ENCODE measurements at places on chromosomes 12 and 14.

- no peak for DNase-seq
These were observed 720.8 kb upstream of the FLRT2 start for GRCh38 chr14:84809158-84809557.

GRCh38 chr12:130017591-130018449, 114.0 kb upstream of the TMEM132D start:
- DNase-seq: no peak

DNA sequence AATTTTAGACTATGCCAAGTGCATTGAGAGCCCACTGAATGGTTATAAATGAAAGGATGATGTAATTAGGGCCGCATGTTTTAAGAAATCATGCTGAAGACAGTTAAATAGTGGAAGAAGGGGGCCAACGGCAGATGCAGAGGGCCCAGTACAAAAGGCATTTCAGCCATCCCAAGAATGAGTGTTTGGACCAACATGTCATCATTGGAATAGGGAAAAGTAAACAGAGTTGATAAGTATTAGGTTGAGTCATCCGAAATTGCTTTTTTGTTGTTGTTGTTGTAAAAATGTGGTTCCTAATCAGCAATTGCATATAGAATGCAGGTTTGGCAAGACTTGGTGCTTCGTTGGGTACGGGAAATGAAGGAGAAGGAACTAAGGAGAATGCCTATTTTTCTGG, 29.5 kb downstream of the BMP4 start:
- peak; percentile 71 for DNase-seq

- no peak for DNase-seq
These were observed 170.7 kb downstream of the ADCK1 start for GRCh38 chr14:77970646-77971045.

GRCh38 chr12:19533567-19533966, 94.3 kb downstream of the AEBP2 start:
- no peak for DNase-seq

- DNase-seq: no peak
These were observed 109.4 kb downstream of the SLC38A1 start for GRCh38 chr12:46159309-46159901.

GRCh38 chr14:104116756-104117340, 21.5 kb upstream of the KIF26A start:
- DNase-seq: no peak

GRCh38 chr12:121953695-121954094, 35.3 kb downstream of the CFAP251 start:
- no peak for DNase-seq

- no peak for DNase-seq
These were observed 35.2 kb upstream of the SLC38A1 start for GRCh38 chr12:46304070-46304469.

DNA sequence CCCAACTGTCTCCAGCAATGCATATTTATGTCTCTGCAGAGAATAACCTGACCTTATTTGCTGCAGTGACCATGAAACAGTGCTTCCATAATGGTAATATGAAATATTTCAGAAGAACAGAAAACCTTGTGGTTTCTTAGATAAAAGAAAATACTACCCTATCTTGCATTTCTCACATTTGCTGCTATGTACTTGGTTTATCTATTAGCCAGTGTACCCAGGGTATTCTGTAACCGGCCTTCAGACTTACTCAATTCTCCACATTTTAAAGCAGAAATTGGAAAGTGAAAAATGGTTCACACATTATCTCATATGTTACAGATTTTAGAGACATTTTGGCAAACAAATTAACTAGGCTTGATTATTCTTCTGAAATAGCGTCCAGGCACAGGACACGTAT, 57.9 kb upstream of the CCDC91 start:
- no peak for DNase-seq

DNA sequence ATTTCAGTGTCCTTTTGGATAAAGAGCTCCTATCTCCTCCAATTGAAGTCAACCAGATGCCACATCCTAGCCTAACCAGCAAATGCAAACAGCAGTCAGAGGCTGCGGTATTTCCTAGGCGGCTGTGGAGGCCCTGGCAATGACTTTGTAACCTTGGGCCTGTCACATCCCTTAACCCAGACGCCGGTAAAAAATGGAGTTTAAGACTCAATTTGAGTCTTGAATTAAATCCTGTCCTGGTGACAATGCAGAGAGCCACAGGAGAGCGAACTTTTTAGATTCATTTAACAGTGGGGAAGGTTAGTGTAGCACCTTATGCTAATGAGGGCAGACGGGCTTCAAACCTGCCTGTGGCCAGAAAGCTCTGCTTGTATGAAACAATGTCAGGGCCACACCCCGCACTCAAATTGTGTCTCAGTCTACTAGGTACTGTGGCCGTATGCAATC, 1.3 kb downstream of the C12orf75 start:
- no peak for DNase-seq

DNA sequence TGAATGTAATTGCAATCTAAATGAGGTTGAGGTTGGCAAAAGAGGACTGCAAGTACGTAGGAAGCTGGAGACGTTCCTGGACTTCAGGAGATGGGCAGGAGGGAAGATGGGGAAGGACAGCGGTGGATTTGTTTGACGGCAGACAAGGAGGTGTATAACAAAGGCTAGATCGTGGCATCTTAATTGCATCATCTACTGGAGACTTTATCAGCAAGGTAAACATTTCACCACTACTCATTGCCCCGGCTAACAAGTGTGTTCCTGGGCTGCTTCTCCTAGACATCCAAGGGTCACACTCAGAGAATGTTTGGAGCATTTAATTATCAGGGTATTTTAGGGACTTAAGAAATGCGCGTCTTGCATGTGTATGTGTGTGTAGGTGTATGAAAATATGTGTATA, 128.5 kb downstream of the KCNK10 start:
- DNase-seq: no peak

DNA sequence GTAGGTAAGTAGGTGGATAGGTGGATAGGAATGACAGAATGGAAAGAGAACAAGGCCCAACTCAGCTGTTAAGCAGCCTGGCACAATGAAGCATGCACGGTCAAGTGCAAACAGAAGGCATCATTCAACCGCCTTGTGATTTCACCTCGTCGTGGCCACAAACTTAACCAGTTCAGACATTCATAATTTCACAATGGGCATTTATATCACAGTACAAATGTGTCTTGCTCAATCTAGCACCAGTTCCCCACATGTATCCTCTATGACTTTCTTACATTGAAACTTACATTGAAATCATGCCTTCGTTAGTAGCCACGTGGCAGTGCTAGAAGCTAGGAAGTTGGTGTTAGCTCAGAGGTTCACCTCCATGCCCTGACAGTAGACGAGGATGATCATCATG, 207.5 kb downstream of the ETV6 start:
- DNase-seq: no peak

- DNase-seq: no peak
These were observed 5.1 kb upstream of the SERPINA6 start for GRCh38 chr14:94328196-94328595.

DNA sequence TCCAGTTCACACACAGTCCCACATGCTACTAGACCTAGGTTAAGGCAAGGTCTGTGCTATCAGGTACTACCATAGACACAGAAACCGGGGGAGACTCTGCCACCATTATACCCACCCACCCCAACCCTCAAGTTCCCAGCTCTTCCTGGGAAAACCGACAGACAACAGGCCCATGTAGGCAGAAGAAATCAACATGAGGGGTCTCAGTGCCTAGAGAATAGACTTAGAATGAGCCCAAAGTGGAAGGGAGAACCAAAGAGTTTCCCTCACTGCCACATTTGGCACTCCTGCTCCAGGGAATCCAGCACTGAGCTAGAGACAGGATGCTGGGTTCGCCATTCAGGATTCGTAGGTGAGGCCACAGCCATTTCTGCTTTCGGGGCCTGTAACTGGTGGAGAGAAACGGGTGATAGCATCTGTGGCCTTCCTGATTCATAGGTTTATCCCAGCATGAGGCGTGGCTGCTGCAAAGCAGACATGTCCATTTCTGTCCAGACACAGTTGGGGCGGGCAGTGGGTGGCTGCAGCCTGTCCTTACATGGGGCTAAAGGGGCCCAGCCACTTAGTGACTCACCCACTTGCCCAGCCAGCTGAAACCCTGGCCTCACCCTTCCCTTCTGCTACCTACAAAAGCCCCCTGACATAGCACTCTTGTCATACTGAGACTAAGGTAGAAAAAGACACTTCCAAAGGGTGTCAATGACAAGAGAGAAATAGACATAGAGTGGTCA, 69.4 kb downstream of the IRF2BPL start:
- no peak for DNase-seq

GRCh38 chr12:32548691-32549281, 130.3 kb upstream of the DNM1L start:
- DNase-seq: peak; percentile 67

DNA sequence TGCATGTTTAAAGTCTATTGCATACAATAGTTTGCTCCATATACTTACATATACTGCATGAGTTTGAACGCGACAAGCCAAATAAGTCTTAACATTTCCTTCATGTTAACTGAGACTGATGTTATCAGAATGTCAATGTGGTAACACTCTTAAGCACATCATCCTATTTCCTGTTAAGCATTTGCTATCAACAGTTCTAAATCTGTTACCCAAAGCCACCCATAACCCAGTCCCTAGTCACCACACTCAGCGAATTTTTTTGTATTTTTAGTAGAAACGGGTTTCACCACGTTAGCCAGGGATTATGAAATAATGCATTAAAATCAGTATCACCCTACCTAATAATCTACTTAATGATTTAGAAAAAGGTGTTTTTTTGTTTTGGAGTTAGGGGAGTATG, 39.4 kb downstream of the HNRNPC start:
- DNase-seq: no peak

- DNase-seq: no peak
These were observed 2.9 kb upstream of the EPYC start for GRCh38 chr12:91007531-91008290.

DNA sequence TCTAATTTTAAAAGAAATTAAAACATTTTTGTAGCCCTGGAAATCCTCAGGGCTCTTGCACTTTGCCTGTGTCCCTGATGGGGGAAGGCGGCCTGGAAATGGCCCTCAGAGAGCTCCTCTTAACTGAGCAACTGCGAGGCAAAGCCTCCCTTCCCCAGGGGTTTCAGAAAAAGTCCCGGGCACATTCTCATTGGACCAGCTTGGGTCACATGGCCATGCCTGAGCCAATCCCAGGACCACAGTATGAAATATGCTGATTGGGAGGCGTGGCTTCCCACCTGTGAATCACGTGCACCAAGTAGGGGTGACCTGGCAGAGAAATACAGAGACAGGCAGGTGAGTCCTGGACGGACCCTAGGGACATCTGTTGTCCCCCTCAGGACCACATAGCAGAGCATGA, 90.4 kb upstream of the SFSWAP start:
- DNase-seq: no peak
